ENCODE measurements at places on chromosomes 3 and 15.
A peak's percentile ranks its signal among the peaks of the same experiment; 100 is the strongest.

DNA sequence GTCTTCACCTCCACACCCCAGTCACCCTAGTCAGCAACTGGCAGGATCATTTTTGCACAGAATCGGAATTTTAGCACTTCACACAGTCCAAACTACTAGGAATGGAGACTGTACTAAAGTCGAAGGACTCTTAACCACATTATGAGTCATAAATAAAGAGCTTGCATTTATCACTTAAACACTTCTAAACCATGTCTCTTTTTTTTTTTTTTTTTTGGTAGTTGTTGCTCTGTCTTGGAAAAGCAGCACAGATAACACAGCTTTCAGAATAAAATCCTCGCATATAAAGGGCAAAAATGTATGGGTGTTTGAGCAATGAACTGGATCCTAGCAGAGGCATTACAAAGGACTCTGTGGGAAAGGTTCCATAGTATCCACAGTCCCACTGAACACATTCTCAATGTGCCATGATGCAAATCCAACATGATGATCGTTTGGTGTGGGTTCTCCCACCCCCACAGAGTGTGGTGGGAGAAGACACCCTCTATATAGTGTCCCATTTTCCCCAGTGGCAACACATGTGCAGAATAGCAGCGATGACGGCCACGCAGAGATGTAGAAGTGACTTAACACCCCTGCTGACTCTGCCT, 47.1 kb downstream of the FOXP1 start:
- DNase-seq = no peak

DNA sequence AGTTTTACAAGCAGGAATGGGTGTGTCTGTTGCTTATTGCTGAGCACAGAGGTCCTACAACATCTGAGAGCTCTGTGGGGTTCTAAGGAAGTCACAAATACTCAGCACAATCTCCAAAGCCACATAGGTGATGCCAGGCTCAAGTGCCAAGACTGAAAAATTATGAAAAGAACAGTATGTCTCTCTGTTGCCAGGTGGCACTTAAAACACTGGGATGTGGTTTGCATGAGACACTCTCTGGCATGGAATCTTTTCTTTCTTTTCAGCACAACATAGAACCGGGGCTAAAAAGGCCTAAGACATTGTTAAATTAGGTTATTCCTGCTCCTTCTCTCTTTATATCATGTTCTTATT, 127.3 kb upstream of the PRICKLE2 start:
- DNase-seq = no peak

GRCh38 chr3:30319713-30320112, 286.7 kb upstream of the TGFBR2 start:
- no peak for DNase-seq

DNA sequence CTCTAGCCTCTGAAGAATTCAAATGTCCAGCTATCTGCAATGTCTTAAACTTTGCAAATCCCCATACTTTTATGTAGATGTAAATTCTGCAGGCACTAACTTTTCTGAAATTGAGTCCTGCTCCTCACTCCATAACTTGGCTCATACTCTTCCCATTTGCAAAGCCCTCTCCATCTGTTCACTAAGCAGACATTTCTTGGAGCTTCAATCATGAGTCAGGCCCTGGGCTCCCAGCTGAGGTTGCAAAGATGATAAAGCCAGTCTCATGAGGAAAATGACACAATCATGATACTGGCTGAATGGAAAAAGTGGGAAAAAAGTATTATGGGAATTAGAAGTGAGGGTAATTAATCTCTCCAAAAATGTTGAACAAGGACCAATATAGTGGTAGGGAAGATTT, 507.6 kb downstream of the NR2F2 start:
- DNase-seq = no peak

- peak; percentile 14 for DNase-seq
These were observed 214.2 kb upstream of the PROK2 start for GRCh38 chr3:71998995-71999673.

GRCh38 chr15:95937128-95937528, 393.4 kb upstream of the NR2F2 start:
- no peak for DNase-seq

DNA sequence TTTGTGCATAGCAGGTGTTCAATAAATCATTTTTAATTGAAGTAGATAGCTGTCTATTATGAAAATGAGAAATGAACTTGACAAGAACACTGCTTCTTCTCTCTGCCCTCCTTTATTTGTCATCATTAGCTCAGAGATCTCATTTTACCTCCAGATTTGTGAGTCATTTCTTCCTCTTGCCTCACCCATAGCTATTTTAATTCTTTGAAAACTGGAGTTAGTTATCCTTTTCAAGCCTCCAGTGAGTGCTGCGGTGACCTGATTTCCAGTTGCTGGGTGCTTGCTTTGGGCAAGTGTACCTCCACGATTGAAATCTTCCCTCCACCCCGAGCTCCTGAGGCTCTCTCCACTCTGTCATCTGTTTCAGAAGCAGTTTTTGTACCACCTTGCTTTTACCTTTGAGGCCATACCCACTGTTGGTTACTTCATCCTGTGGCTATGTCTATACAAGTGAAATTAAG, 114.6 kb downstream of the NFKBIZ start:
- no peak for DNase-seq

DNA sequence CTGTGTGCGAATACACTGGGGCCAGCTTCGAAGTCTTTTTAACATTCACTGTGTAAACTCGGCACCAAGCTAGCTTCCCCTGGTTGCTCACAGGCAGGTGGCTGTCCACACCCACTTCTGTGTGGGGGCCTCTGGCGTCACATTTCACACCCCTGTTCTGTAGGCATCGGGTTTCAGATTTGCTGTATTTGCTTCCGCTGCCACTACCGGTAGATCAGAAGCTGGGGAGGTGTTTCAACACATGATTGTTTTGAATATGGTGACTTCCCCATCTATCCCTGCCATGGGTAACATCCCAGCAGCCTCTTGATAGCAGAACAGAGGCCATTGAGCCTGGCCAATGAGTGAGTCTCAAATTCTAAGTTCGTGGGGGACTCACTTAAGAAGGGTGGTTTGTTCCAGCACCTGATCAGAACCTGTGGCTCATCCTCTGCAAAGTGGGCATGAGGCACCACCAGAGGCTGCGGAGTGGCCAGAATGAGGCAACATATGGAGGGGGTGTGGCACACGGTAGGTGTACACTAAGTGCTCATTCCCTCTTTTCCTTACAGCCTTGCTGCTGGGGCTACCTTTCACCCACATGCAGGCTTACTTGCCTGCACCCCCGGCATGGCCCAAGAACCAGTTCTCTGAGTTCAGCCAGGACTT, 61.5 kb downstream of the IQSEC1 start:
- no peak for DNase-seq

DNA sequence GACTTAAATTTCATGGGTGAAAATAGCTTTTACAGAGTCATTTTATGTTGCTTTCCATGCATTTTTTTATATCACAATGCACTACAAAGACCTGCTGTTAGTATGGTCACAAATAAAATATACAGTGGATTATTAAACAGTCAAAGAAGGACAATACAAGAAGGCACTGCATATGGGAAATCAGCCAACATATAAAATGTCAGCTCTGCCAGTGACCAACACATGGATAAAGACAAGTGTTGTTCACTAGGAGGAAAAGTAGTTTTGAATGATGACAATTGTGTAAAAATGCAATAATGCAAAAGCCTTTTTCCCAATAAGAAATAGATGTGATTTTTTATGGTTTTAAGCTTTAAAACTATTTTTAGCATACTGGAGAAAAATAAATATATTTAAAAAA, 425.3 kb upstream of the CBLB start:
- DNase-seq = no peak

GRCh38 chr3:188298585-188298984, 144.6 kb downstream of the LPP start:
- DNase-seq = no peak

- DNase-seq = no peak
These were observed 15.0 kb downstream of the RYK start for GRCh38 chr3:134235577-134236076.

DNA sequence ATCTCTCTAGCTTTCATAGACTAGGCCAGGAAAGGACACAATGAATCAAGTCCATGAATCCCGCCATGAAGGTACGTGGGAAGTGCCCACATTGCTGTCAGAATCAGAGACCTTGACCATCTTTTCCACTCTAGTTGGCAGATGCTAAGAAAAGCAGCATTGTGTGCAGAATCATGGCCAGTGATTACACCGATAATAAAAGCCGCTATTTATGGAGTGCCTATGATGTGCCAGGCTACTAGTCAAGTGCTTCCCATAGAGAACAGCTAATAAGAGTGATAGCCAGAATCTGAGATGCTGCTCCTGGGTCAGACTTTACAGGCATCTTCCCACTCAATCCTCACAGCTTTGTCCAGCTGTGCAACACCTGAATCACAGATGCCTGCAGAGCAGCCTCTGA, 13.2 kb upstream of the RPL32 start:
- no peak for DNase-seq

DNA sequence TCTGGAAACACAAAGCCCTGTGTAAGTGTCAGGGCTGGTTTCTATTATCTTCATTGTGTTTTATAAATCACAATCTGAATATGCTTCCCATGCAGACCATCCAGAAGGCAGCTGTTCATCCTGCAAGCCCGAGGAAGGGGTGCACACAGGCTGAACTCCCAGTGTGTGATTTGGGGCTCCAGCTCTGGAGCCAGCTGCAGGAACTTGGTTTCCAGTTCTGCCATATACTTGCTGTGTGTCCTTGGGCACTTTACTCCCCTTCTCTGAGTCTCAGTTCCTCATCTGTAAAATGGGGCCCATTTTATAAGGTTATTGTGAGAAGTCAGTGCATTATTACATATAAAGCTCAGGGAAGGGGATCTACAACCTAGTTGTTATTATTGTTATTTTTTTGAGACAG, 22.6 kb downstream of the CYP8B1 start:
- DNase-seq = no peak

DNA sequence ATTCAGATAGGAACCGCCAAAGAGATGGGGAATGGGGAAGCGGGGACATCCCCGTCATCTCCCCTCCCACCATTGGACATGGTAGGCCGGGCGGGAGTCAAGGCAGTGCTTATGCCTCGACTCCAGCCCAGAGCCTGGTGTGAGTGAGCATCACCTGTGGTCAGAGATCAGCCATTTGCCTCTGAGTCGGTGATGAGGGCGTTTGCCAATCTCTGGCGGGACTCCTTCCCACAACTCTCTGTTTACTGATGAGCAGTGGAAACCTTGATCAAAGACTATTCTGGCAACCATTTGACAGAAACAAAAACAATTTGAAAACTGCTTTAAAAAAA, 63.9 kb upstream of the HES1 start:
- DNase-seq = no peak

GRCh38 chr3:127662001-127662469, 10.7 kb upstream of the ABTB1 start:
- no peak for DNase-seq

DNA sequence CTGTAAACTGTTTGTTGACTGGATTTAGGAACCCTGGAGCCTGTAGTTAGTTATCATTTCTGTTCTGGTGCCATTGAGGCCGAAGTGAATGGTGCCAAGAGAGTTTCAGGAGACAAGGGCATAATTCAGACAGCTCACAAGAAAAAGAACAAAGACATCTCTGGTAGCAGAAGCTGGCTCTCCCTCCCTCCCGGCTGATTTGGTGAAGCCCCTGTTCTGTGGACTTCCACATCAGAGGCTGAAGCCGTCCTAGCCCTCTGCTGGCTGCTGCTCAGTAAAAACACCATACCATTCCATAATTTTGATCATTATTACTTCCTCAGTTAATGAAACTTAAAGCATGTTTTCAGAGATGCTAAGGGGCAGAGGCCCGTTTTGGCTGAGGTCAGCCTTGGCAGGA, 381.2 kb upstream of the WNT5A start:
- no peak for DNase-seq

DNA sequence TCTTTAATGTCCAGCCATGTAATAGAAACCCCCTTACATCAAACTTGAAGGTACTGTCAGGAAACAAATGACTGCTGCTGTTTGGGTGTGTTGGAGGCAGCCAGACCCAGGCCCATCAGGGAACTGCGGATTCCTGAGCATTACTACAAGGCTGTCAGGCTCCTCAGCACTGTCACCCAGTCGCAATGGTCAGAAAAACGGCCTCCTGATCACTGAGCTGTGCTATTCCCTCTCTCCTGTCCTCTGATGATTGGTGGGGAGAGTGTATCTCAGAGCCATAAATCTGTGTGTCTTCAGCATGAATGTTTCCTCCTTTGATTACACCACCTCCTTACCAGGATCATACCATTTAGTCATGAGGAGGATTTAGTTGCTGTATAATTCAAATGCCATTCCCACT, 135.2 kb upstream of the GADL1 start:
- DNase-seq = no peak

DNA sequence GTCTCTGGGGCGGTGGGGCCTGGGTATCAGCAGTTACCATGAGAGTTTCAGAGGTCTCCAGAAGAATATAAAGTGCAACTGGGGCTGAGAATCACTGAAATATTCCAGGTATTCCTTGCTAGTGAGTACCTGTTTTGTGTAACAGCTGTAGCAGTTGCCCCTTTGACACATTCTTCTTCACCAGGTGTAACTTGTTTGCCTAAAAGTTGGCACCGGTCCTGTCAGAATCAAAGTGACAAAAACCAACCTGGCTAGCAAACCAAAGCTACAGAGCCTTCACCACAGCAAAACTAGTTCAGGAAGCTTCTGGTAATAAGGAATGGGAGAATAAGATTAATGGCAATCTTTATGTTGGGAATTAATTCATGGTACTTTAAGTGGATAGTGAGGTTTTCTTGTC, 296.0 kb downstream of the NAALADL2 start:
- DNase-seq = no peak

- DNase-seq = no peak
These were observed 80.8 kb upstream of the SNTN start for GRCh38 chr3:63571682-63572081.

DNA sequence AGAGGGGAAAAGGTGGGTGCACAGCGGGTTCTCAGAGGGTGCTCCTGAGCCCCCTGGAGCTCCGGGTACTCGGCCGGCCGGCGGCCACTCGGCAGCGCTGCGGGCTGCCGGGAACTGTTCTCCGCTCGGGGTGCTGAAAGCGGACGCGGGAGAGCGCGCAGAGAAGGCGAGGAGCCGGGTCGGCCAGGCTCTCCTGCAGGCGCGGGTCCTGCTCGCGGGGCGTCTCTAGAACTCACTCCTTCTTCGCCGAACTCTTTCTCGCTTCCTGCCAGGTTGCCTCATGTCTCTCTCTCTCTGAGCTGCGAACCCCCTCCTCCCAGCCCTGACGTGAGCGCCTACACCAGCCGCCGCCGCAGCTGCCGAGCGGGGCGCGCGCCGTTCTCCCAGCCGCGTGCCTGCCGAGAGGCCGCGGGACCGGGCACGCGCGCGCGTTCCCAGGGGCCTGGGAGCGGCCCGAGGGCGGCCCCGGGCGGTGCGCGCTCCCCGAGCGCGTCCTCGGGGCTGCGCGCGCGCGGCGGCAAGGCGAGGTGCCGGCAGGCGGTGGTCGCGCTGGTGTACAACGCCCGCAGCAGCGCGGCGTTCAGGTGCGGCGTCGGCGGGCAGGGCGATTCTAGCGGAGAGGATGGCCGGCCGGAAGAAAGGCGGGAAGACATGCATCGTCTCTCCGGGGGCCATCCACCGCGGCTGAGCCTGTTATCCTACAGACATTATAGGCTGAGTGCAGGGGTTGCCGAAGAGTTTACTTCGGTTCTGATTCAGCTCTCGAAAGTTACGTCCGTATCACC, at the start of gene PEX5L:
TSS of gene PEX5L (minus strand) at position 267 of the 785 bp plus-strand sequence. CDS start 338 bp downstream, outside the sequence.
- no peak for DNase-seq
